Vagina (tissue), 2 donors: ENCODE measurements at places on chromosomes 2 and 18.

- no peak for DNase-seq
Observed at GRCh38 chr2:171523088-171524017, 1.1 kb downstream of the CYBRD1 start.

DNA sequence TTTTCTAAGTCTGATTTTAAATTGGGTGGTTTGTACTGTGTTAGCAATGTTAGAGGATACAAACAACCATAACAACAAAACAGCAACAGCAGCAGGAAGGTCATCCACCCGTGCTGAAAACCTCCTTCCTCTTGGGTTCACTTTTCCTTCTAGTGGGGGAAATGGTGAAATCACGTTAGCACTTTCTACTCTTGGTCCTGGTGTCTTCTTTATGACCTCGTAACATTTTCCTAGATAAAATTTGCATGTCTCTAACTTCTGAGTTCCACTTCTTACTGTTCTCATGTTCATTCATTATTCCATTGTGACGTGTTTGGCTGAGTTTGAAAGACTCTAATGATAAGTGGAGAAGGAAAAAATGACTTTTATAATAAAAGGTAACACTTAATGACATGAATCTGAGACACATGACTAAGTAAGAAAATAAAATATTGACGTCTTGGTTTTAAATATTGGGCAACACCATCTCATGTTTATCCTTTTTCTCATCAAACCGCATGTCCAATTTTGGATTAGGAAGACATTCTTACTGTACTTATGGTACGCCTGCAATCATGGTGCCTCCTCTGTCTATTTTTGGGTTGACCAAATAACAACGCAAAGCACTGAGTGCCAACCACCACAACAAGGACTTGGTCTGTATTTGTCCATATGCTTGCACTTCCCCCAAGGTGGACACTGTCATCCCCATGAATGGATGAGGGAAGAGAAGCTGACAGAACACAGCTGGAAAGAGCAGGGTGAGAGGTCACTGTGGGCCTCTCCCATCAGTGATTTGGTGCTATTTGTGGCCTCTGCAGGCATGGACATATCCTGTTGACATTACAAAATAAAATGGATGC is 25.7 kb upstream of the IL1R1 start:
- no peak for DNase-seq

GRCh38 chr2:164692114-164692513 is 70.8 kb upstream of the GRB14 start:
- DNase-seq: no peak

DNA sequence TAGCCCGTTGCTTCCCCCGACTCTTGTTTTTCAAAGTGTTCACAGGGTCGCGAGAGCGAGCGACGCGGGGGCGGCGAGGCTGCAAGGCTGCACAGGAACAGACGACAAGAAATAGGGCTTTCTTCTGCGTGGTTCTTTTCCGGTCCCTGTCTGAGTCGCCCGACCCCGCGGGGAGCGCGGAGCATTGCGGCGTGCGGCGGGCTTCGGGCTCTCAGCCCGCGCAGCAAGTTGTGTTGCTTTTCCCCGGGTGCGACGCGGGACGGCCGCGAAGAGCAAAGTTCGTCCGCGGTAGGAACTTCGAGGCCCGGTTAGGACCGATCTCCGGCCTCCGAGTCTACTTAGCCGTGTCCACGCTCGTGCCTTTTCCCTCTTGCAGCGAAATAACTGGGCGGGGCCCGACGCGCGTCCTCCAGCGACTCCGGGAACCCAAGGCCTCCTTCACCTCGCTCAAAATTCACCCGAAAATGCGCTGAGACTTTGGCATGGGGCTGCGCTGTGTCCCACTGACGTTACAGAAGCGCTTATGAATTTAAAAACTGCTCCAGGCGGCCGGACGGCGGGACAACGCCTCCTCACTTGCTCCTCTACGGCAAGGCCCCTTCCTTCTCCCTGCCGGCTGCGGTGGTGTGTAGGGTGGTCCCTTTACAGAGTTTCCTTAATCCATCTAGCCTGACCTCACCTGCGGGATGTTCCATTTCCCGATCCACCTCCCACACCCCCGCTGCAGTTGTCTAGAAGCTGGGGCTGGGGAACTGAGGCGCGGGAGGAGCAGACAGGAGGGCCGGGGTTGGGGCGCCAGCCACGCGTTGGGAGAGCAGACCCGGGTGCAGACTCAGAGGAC is 1.5 kb upstream of the BCL2L11 start:
- no peak for DNase-seq
